Pancreas (tissue), 10 donors: ENCODE measurements at places on chromosomes 5 and 9. TPM values are rescaled to one million over a fixed set of nuclear protein-coding genes. Genes with fewer than 3 reads are reported as not detected.

GRCh38 chr5:104412649-104413240 lies 850.2 kb upstream of the NUDT12 start:
- no peaks in the 10 kb centered on the region for H3K4me1 ChIP-seq
- H3K36me3 ChIP-seq = no peaks in the 10 kb centered on the region

DNA sequence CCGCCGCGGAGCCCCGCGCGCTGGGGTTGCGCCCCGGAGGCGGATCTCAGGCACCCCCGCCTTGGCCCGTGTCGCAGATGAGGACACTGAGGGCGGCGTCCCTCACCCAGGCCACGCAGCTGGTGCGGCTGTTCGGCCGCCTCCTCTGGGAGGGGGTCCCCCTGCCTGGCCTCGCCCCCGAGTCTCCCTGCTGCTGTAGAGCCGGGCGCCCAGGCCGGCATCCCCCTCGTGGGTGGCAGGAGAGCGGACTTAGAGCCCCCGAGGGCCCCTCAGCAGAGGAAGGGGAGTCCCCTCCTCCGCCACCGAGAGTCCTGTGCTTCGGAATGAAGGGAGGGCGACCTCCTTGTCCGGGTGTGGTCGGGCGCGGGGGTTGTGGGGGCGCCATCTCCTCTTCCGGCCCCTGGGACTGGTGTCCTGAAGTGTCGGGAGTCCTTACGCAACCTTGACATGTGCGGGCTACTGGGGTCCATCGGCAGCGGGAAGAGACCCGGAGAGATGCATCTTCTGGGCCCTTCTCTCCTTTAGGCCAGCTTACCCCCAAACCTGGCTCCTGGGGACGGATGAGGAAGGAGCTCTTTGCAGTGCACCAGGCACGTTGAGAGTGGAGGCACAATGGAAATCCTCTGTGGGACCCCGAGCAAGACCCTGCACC lies 11.7 kb upstream of the EXOSC2 start:
- no peak overlapping the region for H3K27ac ChIP-seq
- H3K36me3 ChIP-seq = no peaks in the 10 kb centered on the region
- H3K4me1 ChIP-seq = no peaks in the 10 kb centered on the region
- H3K4me3 ChIP-seq = peak overlapping the region; percentile 26
- DNase-seq = no peak

DNA sequence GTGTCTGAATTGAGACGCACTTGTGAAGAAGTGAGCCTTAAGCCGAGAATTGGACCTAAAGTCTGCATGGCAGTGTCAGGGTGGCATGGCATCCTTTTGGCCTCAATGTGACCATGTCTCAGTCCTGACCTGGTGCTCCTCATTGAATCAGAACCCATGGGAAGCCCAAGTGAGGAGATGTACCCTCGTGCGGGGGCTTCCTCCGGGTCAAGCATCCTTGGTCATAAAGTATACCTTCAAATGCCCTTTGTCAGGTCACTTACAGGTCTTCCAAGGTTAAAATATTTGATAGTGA lies 202.2 kb downstream of the GADD45G start:
- H3K27me3 ChIP-seq = no peaks in the 10 kb centered on the region
- no peak overlapping the region for H3K27ac ChIP-seq
- DNase-seq = no peak
- no peaks in the 10 kb centered on the region for H3K36me3 ChIP-seq
- no peaks in the 10 kb centered on the region for H3K4me1 ChIP-seq
- H3K4me3 ChIP-seq = no peak overlapping the region

- no peaks in the 10 kb centered on the region for H3K27me3 ChIP-seq
- H3K36me3 ChIP-seq = no peaks in the 10 kb centered on the region
- H3K4me1 ChIP-seq = peaks cover 5% of the 10 kb centered on the region
- no peak overlapping the region for H3K4me3 ChIP-seq
- no peak overlapping the region for H3K27ac ChIP-seq
These were observed 24.0 kb upstream of the CDKN2B start for GRCh38 chr9:22033012-22033630.

- DNase-seq = no peak
- no peak overlapping the region for H3K27ac ChIP-seq
- no peaks in the 10 kb centered on the region for H3K36me3 ChIP-seq
These were observed 4.6 kb downstream of the C5orf63 start for GRCh38 chr5:127068493-127069214.

DNA sequence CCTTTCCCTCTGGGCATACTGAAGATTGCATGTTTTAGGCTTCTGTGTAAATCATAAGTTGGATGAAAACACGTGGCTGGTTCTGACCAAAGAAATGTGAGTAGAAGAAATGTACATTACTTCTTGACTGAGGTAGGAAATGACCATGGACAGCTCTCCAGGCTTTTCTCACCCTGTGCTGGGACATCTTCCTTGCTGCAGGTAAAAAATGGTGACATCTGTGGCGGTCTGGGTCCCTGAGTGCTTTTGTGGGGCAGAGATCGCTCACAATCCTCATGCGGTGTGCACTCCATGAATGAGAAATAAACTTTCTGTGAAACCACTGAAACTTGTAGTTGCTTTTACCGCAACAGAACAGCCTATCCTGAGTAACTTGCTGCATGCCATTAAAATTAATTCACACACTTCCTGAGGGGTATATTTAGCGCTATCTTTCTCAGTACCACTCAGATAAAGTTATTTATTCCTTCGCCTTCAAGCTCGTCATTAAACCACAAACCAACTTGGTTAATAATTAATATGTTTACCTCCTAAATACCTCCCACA lies 730.4 kb downstream of the EFNA5 start:
- no peak overlapping the region for H3K27ac ChIP-seq
- H3K27me3 ChIP-seq = no peaks in the 10 kb centered on the region
- H3K4me3 ChIP-seq = no peak overlapping the region
- no peaks in the 10 kb centered on the region for H3K36me3 ChIP-seq
- DNase-seq = no peak

- H3K27ac ChIP-seq = no peak overlapping the region
- H3K4me3 ChIP-seq = no peak overlapping the region
- DNase-seq = no peak
- no peaks in the 10 kb centered on the region for H3K4me1 ChIP-seq
These were observed 381.2 kb downstream of the NFIB start for GRCh38 chr9:13932528-13933267.

GRCh38 chr9:71121275-71122021 lies at the start of gene TRPM3:
TSS of gene TRPM3 (minus strand) at chr9:71121621. CDS start at chr9:71121354, 267 bp downstream.
- no peaks in the 10 kb centered on the region for H3K27me3 ChIP-seq
- H3K27ac ChIP-seq = no peak within 1 kb of the TSS
- no peaks in the 10 kb centered on the region for H3K36me3 ChIP-seq
- H3K4me3 ChIP-seq = no peak within 1 kb of the TSS

DNA sequence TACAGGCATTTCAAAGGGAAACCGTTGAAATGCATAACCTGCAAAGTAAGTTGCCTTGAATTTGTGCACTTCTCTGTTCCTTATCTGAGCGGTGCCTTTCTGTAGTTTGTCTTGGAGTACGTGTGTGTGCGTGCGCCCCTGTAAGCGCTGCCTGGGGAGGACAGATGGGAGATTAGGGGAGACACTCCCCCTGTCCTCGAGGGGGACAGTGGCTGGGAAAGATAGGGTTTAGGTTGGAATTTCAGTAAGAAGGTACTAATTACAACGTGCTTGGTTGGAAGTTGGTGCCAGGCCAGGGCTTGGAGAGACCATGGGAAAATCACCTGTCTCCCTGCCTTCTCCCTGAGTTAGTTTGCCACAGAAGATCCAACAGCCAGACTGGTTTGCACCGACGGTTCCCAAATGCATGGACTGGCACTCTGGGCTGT lies 73.2 kb downstream of the PIK3R1 start:
- H3K4me1 ChIP-seq = peaks cover 17% of the 10 kb centered on the region
- no peak for DNase-seq
- H3K4me3 ChIP-seq = peak overlapping the region; percentile 49
- H3K27ac ChIP-seq = peak overlapping the region; percentile 89
- H3K36me3 ChIP-seq = no peaks in the 10 kb centered on the region
- H3K27me3 ChIP-seq = no peaks in the 10 kb centered on the region

DNA sequence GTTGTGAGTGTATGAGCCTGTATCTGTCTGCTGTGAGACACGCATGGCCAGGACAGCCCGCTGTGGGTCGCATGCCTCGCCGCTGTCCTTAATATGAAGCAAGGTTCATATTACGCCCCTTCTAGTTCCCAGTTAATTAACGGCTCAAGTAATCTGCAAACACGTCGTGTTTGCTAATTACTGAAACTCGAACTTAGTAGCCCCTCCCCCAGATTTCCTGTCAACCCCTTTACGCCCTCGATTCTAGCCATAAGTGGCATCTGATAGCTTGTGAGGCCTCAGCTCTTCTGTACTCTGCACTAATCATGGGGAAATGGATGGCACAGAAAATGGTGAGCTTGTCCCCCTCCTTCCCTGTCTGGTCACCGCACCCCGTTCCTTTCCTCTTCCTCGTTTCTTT lies 116.9 kb upstream of the OTULINL start:
- no peaks in the 10 kb centered on the region for H3K36me3 ChIP-seq
- H3K27me3 ChIP-seq = no peaks in the 10 kb centered on the region
- no peak overlapping the region for H3K27ac ChIP-seq
- H3K4me1 ChIP-seq = no peaks in the 10 kb centered on the region

DNA sequence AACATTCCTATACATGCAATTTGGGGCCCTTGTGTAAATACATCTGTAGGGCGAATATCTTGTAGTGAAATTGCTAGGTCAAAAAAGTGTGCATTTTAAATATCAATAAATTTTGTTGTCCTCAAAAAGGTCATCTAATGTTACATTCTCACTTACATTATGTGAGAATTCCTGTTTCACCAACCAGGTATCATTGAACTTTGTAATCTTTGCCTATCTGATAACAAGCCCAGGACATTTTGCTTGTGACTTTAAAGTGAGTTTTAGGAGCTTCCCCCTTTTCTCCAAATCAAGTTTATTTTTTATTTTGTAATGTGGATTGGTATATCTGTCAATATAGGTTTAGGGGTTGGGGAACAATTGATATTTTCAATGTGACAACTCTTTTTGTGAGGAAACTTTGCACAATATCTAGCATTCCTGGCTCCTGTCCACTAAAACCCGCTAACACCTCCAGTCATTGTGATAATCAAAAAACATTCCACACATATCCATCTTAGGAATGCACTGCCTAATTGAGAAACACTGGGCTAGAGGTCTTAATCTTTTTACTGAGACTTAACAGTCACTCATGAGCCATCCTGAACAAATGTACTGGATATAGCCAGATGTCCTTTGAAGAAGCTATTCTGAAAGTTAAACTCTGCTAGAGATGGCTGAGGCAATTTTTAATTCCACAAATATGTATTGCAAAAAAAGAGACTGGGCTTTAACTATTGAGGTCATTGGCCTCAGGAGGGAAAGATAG lies 72.5 kb upstream of the SLC1A1 start:
- H3K4me3 ChIP-seq = no peak overlapping the region
- H3K36me3 ChIP-seq = no peaks in the 10 kb centered on the region
- H3K4me1 ChIP-seq = no peaks in the 10 kb centered on the region
- no peaks in the 10 kb centered on the region for H3K27me3 ChIP-seq
- DNase-seq = no peak

Gene NTNG2
- 2.3 TPM for total RNA-seq

Gene RIGI
- 4.3 TPM for total RNA-seq

Gene TAF11L13
- not detected for total RNA-seq

Gene RELL2
- total RNA-seq = 0.88 TPM

Gene FOXD4
- 0.24 TPM for total RNA-seq
